ENCODE measurements at places on chromosomes 1 and 21.

DNA sequence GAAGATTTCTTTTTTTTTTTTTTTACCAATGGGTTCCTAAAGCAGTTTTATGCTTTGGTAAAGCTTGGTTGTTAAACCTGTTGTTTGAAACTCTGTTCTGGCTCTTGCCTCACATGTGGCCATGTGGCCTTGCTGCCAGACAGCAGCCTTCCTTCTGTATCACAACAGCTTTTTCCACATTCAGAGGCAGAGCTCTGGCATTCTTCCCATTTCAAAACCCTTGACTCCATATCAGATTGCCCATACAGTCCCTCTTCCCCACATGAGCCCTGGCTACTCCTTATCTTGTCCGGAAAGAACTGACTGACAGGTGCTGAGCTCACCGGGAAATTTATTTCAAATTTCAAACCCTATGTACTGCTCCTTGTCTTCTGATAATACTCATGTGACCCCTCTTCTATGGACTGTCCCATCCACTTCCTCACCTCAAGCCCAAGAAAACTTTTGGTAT is 38.5 kb upstream of the LAX1 start:
- H3K4me3 ChIP-seq: no peak overlapping the region
- H3K4me1 ChIP-seq: peaks cover under 1% of the 10 kb centered on the region
- no peak for DNase-seq
- no peaks in the 10 kb centered on the region for H3K27me3 ChIP-seq

GRCh38 chr1:21594501-21594900 is 74.7 kb downstream of the RAP1GAP start:
- H3K4me3 ChIP-seq: no peak overlapping the region
- no peak for DNase-seq
- no peaks in the 10 kb centered on the region for H3K36me3 ChIP-seq
- H3K27ac ChIP-seq: no peak overlapping the region
- no peaks in the 10 kb centered on the region for H3K27me3 ChIP-seq
- H3K4me1 ChIP-seq: no peaks in the 10 kb centered on the region

- peak; percentile 16 for DNase-seq
- H3K36me3 ChIP-seq: no peaks in the 10 kb centered on the region
- H3K27me3 ChIP-seq: no peaks in the 10 kb centered on the region
- H3K4me1 ChIP-seq: peaks cover 16% of the 10 kb centered on the region
Measured at GRCh38 chr21:28235169-28235895, 757.3 kb downstream of the LTN1 start.

- H3K4me3 ChIP-seq: no peak overlapping the region
- H3K4me1 ChIP-seq: peaks cover 7% of the 10 kb centered on the region
- H3K36me3 ChIP-seq: no peaks in the 10 kb centered on the region
- no peak overlapping the region for H3K27ac ChIP-seq
- no peaks in the 10 kb centered on the region for H3K27me3 ChIP-seq
- no peak for DNase-seq
Measured at GRCh38 chr1:89646259-89646658, 13.3 kb downstream of the LRRC8C start.

DNA sequence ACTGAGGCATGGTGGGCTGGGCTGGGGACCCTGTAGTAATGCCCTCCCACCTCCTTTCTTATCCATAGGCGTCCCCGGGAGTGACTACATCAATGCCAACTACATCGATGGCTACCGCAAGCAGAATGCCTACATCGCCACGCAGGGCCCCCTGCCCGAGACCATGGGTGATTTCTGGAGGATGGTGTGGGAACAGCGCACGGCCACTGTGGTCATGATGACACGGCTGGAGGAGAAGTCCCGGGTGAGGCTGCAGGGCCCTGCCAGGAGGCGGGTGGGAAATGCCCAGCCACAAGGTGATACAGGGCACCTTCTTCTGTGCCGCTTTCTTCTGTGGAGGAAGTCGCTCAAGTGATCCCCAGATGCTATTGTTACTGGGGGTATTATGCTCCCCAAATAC is 32.3 kb upstream of the KDM4A start:
- peak; percentile 36 for DNase-seq
- no peak overlapping the region for H3K27ac ChIP-seq
- no peak overlapping the region for H3K4me3 ChIP-seq
- no peaks in the 10 kb centered on the region for H3K27me3 ChIP-seq
- peaks cover 66% of the 10 kb centered on the region for H3K36me3 ChIP-seq
- no peaks in the 10 kb centered on the region for H3K4me1 ChIP-seq

GRCh38 chr21:34513129-34513675 is 1.2 kb upstream of the KCNE1 start:
- H3K27me3 ChIP-seq: no peaks in the 10 kb centered on the region
- H3K36me3 ChIP-seq: peaks cover 20% of the 10 kb centered on the region
- peak; percentile 85 for DNase-seq
- H3K4me3 ChIP-seq: no peak overlapping the region

GRCh38 chr1:190754666-190755065 is 277.0 kb upstream of the BRINP3 start:
- H3K27me3 ChIP-seq: no peaks in the 10 kb centered on the region
- H3K4me3 ChIP-seq: no peak overlapping the region
- H3K27ac ChIP-seq: no peak overlapping the region
- DNase-seq: no peak
- no peaks in the 10 kb centered on the region for H3K4me1 ChIP-seq

GRCh38 chr1:31878058-31878457 is 60.1 kb downstream of the PTP4A2 start:
- no peaks in the 10 kb centered on the region for H3K27me3 ChIP-seq
- no peaks in the 10 kb centered on the region for H3K36me3 ChIP-seq
- no peak for DNase-seq
- H3K4me1 ChIP-seq: no peaks in the 10 kb centered on the region
- H3K27ac ChIP-seq: no peak overlapping the region
- no peak overlapping the region for H3K4me3 ChIP-seq

DNA sequence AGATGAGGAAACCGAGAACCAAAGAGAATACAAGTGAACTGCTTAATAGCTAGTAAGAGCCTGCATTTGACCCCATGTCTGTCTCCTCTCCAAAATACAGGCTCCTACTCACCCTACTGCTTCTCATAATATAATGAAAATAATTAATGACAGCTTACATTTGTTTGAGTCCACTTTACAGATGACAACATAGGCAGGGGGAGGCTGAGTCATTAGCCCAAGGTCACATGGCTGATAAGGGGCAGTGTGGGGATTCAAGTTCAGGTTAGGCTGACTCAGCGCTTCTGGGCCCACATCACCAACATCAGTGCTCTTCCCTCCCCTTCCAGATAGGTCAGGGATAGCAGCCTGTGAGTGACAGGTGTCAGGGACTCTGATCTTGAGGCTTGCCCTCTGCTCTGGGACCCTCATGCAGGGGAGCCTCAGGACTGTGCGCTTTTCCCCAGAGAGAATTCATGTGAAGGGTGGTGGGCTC is 16.2 kb downstream of the AZIN2 start:
- DNase-seq: no peak
- H3K36me3 ChIP-seq: no peaks in the 10 kb centered on the region
- H3K27ac ChIP-seq: no peak overlapping the region
- H3K4me3 ChIP-seq: no peak overlapping the region
- no peaks in the 10 kb centered on the region for H3K27me3 ChIP-seq

- H3K27me3 ChIP-seq: no peaks in the 10 kb centered on the region
- H3K4me1 ChIP-seq: peaks cover 41% of the 10 kb centered on the region
- H3K36me3 ChIP-seq: no peaks in the 10 kb centered on the region
Measured at GRCh38 chr1:67723620-67724019, 38.6 kb downstream of the GADD45A start.

- no peak overlapping the region for H3K4me3 ChIP-seq
- no peaks in the 10 kb centered on the region for H3K27me3 ChIP-seq
- peaks cover 17% of the 10 kb centered on the region for H3K36me3 ChIP-seq
- DNase-seq: no peak
- no peaks in the 10 kb centered on the region for H3K4me1 ChIP-seq
- H3K27ac ChIP-seq: no peak overlapping the region
Measured at GRCh38 chr1:86375688-86376087, 20.4 kb downstream of the ODF2L start.

DNA sequence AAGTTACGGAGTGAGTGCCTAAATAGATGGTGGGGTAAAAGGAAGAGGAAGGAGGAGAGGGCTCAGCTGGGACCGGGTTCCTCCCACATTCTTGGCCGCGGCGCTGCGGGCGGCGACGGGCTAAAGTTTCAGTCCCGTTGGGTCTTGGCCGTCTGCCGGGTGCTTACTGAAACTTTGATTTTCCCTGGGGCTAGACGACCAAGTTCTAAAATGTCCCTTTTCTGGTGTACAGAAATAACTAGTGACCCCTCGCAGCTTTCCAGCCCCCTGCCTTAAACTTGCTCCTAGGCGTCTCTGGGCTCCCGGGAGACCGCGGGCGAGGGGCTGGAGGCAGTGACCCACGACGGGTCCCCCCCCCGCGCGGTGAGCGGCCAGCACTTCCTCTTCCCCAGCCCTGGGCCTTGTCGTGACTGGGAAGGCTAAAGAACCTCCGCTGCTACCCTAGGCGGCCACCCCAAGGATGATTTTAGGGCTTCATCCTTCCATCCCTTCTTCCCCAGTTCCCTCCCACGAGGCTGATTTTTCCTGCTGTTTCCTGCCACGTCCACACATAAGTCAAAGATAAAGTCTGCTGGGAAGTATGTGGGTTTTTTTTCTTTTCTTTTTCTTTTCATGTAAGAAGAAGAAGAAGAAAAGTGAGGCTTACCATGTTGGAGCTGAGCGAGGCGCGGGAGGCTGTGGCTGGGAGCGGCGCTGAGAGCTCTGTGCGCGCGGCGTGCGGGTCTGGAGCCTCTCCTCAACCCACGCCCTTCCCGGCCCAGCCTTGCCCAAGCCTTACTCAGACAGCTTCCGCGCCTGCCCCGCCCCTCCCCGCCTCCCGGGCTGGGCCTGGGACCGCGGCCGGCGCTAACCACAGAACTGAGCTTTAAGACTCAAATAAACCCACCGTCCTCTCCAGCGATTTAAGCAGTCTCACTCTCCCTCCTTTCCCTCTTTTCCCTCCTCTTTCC is at the start of gene S100A11:
S100A11 (minus strand) TSS at position 738 of the 950 bp plus-strand sequence; CDS start at position 649, 89 bp downstream.
- H3K36me3 ChIP-seq: peaks cover 29% of the 10 kb centered on the region
- DNase-seq: peak; percentile 89
- peaks cover 79% of the 10 kb centered on the region for H3K4me1 ChIP-seq
- peak within 1 kb of the TSS; percentile 98 for H3K27ac ChIP-seq

- no peak overlapping the region for H3K4me3 ChIP-seq
- peaks cover 6% of the 10 kb centered on the region for H3K4me1 ChIP-seq
- H3K36me3 ChIP-seq: no peaks in the 10 kb centered on the region
- no peaks in the 10 kb centered on the region for H3K27me3 ChIP-seq
Measured at GRCh38 chr1:33393524-33393923, 37.4 kb downstream of the PHC2 start.

GRCh38 chr1:208724079-208724478 is 479.9 kb upstream of the PLXNA2 start:
- DNase-seq: no peak
- H3K27ac ChIP-seq: no peak overlapping the region
- no peaks in the 10 kb centered on the region for H3K36me3 ChIP-seq
- H3K27me3 ChIP-seq: no peaks in the 10 kb centered on the region

GRCh38 chr1:22889213-22889827 is 83.3 kb downstream of the LACTBL1 start:
- H3K4me3 ChIP-seq: no peak overlapping the region
- DNase-seq: no peak
- H3K4me1 ChIP-seq: no peaks in the 10 kb centered on the region
- peaks cover 8% of the 10 kb centered on the region for H3K27me3 ChIP-seq
- no peak overlapping the region for H3K27ac ChIP-seq
- H3K36me3 ChIP-seq: no peaks in the 10 kb centered on the region

DNA sequence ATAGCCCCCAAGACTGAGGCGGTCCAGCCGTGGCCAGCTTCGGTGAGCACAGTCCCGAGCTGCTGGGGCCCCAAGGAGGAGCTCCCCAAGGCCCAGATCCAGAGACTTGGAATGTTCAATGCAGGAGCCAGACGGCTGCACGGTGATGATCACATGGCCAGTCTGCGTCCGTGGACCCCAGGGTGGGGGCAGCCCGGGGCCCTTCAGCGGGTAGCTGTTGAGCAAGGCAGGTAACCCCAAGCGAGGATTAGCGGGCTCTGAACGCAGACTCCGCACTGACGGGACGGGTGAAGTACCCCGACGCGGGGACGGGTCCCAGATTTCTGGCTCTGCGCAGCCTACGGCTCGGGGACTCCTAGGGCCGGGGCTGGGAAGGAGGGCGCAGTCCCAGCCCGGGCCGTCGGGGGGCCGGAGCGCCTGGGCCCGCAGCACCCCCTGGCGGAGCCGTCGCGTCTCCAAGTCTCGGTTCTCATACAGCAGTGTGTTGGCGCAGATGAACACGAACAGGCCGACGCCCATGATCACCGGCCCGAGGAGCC is 2.7 kb downstream of the TMEM200B start:
- H3K27ac ChIP-seq: no peak overlapping the region
- DNase-seq: peak; percentile 61
- H3K27me3 ChIP-seq: peaks cover 29% of the 10 kb centered on the region
- no peaks in the 10 kb centered on the region for H3K36me3 ChIP-seq

DNA sequence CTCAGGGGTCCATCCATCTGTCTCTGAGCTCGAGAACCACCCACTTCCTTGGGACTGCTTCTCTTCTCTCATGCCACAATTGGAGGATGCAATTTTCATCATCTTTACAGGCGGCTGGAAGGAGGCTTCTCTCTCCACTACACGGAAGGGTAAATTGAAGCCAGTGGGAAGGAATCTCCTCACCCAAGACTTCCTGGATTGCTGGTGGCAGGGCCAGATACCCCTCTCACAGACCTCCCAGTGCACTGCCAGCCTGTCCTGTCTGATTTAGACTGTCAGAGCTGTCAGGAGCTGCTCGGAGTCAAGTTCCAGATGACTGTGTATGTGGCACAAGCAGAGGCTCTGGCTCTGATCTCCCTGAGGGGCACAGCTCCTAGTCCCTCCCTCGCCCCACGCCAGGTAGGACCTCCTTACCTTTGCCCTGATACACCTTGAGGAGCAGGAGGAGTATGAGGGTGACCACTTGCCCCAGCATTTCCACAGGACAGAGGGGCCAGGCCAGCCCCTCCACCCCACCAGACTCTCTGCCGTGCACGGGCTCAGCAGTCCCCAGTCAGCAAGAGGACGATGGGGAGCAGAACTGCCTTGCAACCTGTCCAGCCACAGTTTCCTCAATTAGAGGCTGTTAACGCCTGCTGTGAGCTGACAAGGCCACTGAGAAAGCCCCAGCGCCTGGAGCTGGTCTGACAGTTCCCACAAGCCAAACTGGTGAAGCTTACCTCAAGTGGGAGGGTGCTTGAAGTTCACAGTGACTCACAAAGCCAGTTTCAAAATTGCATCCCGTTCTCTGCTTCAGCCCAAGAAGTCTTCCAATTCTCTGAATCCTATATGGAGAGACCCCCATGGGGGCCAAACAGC is at the start of gene CD244:
CD244 (minus strand) TSS at position 685 of the 858 bp plus-strand sequence; CDS start at position 475, 210 bp downstream.
- no peaks in the 10 kb centered on the region for H3K27me3 ChIP-seq
- peak within 1 kb of the TSS; percentile 77 for H3K27ac ChIP-seq
- H3K4me1 ChIP-seq: peaks cover 52% of the 10 kb centered on the region
- no peaks in the 10 kb centered on the region for H3K36me3 ChIP-seq
- H3K4me3 ChIP-seq: no peak within 1 kb of the TSS
- DNase-seq: peak; percentile 57

DNA sequence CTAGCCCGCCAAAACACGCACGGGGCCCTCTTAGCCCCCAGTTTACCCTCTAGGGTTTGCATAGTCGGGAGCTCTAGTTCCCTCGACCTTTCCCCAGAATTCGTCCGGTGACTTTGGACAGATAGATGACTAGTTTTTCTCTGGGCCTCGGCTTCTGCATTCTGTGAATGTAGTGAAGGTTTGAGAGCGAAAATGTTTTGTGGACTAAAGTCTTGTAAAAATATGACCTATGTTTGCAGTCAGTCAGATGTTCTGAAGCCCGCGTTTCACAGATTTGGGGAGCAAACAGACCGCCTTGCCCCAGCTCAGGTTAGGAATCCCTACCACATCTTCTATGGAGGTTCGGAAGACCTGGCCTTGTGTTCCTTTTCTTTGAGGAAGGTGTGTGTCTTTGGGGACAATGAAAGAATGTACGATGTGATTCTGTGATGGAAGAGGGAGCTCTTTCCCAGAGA is 401 bp downstream of the UQCRH start:
- peaks cover 68% of the 10 kb centered on the region for H3K4me1 ChIP-seq
- H3K27ac ChIP-seq: peak overlapping the region; percentile 98
- H3K36me3 ChIP-seq: no peaks in the 10 kb centered on the region
- DNase-seq: no peak
- no peaks in the 10 kb centered on the region for H3K27me3 ChIP-seq
- peak overlapping the region; percentile 89 for H3K4me3 ChIP-seq
